ENCODE measurements at places on chromosomes 13 and 19.

DNA sequence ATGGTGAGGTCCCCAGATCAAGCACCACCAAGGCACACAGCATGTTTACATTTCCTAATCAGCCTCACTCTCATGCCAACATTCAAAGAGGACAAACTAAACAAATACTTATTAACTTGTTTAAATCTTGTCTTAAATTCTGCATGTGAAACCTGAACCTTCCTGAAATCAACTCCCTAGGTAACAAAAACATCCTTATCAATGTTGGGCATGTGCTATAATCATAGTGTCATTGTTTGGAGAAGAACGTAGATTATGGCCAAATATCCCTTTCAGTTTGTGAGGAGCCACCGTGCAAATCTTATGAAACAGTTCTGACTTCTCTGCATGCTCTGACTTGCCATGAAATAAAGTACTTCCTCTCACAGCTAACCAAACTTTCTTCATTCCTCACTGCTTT lies 123.8 kb downstream of the NDFIP2 start:
- DNase-seq, result no peak

- no peak for DNase-seq
Measured at GRCh38 chr19:1293782-1294604, 8.3 kb downstream of the EFNA2 start.

DNA sequence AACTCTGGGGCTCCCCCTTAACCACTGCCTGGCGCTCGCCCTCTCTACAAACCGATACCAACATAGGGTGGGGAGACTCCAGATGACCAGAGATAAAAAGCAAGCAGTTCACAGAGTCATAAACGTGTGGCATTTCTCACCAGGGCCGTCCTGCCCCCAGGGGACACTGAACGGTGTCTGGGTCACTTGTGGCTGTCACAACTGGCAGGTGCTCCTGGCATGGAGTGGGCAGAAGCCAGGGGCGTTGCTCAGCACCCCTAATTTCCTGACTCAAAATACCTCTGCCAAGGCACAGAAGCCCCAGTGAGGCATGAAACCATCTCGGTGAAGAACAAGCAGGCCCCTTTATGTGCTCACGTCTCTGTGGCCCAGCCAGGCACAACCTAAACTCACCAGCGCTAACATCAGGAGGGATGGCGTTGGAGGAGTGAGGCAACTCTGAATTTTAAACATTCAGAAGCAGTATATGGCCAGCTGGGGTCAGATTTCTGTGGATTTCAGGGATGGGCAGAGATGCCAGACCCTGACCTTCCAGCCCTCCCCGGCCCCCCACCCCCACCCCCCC lies 1.8 kb downstream of the PIP5K1C start:
- DNase-seq, result no peak

- no peak for DNase-seq
Measured at GRCh38 chr13:32035716-32036115, 4.1 kb downstream of the FRY start.

- DNase-seq, result no peak
Measured at GRCh38 chr19:1757468-1758230, 4.3 kb downstream of the ONECUT3 start.

- no peak for DNase-seq
Measured at GRCh38 chr13:51218626-51219025, 3.6 kb upstream of the FAM124A start.

DNA sequence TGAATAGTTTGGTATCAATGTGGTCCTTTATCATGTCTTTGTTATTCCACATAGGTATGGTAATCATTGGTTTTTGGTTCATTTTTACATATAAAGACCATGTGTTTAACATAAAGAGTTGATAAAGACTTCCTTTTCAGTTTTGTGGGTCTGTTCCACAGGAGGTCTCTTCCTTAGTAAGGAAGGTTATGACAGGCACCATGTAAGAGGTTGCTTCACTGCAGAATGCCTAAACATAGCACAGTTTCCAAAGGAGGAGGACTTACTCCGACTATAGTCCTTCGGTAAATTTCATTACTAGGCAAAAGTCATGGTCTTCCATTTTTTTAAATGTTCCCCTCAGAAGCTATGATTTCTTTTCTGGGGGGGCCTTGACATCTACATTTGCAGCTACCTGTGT lies 27.1 kb upstream of the PCDH17 start:
- DNase-seq, result no peak

- no peak for DNase-seq
Measured at GRCh38 chr13:96082640-96083039, 7.3 kb upstream of the HS6ST3 start.
